Upper lobe of right lung (tissue), 1 donor: ENCODE measurements at places on chromosomes 4 and X.

GRCh38 chr4:40378619-40379018 lies 43.5 kb downstream of the CHRNA9 start:
- no peak for DNase-seq

- no peak for DNase-seq
These were observed 476.9 kb upstream of the FRG1 start for GRCh38 chr4:189463734-189464133.

DNA sequence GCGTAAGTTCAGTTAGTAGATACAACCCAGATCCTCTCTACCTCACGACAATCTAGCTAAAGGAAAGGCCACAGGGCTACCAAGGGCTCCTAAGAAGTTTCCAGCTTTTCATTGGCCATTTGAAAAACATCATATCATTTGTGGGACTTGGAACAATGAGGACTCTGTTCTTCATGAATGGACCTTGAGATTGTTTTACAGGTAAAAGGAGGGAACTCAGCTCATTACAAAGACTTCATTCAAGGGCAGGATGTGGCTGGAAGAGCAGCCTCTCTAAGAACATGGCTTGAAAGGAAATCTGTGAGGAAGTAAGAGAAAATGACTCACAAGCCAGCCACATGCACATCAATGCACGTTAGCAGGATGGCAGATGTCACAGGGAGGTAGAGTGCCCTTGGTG lies 105.9 kb upstream of the SLC7A11 start:
- no peak for DNase-seq

DNA sequence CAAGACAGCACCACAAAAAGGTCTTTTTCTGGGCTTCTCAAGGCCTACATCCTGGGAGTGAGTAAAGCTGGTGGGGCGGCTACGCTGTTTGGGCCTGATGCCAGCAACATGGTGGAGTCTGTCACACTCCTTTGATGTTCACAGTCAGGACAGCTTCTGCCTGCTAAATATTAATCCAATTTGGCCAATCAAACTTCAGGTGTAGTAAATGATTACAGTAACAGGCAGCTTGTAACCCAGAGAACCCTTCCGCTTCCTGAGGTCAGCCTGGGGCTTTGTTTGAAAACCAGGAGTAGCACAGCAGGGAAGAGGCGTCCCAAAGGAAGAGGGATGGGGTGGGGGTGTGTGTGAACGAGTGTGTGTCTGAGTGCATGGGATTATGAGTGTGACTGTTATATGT lies 220.4 kb downstream of the MAML3 start:
- DNase-seq, result no peak

DNA sequence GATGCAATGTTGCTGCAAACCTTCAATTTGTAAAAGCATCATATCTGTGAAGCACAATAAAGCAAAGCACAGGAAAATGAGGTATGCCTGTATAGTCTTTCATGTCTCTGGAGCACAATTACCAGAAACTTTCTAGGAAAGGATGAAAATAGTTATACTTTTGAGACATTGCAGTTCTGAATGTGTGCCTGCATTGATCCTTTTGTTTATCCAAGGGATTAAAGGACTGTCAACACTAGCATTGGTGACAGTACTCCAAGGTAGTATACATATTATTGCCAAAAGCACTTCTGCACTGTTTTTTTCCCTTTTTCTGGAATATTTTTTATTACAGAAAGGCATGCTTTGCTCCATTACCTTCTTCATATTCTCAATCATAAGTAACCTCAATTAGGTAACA lies 476.0 kb downstream of the GABRG1 start:
- no peak for DNase-seq

DNA sequence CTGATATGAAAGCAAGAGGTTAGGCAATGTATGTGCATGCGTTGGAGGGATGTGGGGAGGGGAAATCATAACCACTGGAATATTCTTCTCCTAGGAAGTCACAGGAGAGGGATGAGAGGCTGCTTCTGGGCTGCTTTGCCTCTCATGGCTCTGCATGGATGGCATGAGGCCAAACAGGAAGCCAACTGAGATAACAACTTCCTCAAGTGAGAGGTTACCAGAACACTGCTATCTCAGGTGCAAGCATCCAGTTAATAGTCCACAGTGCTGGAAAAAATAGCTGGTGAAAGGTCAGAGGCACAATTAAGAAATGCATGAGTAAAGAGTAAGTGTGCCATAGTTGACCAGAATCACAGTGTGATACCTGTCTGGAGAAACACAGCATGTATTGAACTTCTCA lies 113.3 kb downstream of the ELOVL6 start:
- no peak for DNase-seq

GRCh38 chr4:72318421-72319170 lies 250.4 kb downstream of the ADAMTS3 start:
- no peak for DNase-seq

- no peak for DNase-seq
These were observed 1157.1 kb downstream of the ARAP2 start for GRCh38 chr4:35087218-35087617.

GRCh38 chrX:151984328-151984727 lies 9.9 kb upstream of the GABRE start:
- DNase-seq, result no peak

GRCh38 chr4:161604516-161605300 lies 559.1 kb downstream of the FSTL5 start:
- DNase-seq, result no peak

- no peak for DNase-seq
These were observed 109.1 kb upstream of the HUWE1 start for GRCh38 chrX:53795576-53795975.
